ENCODE measurements at places on chromosomes 3 and 15.

DNA sequence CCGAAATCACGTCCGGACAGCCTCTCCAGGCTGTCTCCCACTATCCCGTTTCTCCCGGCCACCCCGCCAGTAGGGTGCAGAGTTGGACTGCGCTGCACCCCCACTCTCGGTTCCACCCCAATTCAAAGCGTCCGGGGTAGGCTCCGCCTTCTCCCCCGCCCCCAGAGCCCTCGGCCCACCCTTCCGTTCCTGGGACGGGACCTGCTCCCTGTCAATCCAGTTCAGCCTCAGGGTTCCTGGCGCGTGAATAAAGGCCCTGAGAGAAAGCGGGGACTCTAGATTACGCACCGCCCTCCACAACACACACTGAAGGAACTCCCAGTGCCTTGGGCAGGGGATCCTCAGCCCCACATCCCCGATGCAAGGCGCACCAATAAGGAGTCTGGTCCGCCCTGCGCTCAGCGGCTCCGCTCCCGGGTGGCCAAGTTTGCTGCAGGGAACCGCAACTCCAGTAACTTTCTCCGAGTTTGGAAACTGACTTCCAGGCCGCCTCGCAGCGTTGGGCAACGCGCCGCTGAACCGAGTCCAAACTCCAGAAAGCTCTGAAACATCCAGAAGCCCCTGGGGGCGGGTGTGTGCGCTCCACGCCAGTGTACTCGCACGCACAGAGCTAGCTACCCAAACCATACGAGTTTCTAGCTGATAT, 1.9 kb downstream of the ADAMTS9 start:
- DNase-seq = no peak

DNA sequence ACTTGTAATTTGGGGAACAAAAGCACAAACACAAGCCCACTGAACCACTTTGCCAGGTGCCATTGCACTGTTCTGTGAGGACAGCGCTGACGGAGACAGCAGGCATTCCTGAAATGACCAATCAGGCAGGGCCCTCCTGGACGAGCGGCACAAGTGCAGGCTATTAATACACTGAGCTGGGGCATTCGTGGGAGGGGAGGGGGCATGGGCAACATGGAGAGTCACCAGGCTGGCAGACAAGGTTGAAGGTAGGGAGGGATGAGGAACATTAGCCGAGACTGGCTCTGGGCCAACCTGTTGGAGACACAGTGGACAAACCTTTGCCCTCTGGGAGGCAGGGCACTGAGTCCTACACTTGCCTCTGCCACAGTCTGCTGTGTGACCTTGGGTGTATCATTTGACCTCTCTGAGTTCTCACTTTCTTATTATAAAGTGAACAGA, 45.6 kb downstream of the NOX5 start:
- DNase-seq = no peak

DNA sequence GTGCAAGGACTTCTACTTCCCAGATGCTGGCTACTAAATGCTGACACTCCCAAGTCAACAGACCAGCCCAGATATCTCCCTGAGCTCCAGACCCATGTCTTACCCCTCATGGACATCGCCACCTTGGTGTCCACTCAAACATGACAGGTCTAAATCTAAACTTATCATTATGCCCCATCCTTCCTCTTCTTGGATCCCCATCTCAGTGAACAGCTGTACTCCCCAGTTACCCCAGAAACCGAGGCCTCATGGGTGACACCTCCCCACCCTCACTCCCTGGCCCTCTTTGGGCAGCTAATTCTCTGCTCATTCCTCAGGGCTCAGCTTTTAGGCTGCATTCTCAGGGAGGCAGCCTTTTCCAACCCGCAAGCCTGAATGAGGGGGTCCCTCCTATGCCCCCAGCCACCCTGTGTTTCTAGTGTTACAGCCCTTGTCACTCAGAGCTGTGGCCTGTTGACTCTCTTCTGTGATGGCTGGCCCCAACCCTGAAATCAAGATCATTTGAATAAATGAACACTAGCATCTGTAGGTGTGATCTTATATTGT, 5.4 kb downstream of the EHD4 start:
- DNase-seq = no peak

DNA sequence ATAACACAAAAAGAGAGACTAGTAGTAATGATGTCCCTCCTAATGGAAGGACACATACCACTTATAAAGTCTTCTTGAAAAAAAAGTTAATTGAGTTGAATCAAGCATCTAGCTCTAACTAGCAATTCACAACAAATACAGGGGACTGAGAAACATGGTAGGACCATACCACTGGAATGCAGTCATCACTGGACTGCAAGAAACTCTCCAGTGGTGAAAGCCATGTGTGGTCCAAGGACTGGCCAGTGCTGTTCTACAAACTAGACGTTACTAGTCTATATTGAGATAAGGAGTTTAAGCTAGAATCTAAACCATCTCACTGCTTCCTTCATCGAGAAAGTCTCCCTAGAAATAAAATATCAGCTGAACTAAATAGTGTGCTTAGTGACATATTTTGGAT, 16.7 kb downstream of the FBN1 start:
- DNase-seq = no peak

DNA sequence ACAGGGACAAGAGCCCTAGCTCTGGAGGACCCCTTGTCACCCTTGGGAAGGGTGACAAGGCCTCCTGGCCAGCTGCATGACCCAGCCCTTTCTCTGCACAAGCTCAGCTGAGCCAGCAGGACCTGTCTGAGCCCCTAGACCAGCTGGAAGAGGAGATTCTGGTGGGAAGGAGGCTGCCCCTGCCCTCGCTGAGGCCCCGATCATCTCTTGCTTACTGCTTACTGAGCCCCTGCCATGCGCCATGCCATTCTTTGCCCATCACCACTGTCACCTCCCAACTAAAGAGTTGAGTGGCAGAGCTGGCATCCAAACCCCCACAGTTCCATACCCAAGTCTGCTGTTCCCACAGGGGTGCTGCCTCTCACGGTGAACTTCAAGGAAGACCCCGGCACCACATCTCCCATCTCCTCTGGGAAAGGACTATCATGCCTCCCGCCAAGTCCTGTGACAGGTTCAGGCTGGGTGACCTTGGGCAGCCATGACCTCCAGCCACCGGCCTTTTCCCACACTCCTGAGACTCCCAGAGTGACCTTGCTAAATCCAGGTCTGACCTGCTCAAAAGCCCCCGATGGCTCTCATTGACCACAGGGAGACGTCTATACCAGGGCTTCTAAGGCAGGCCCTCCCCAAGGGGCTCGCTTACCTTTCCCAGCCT, 34.0 kb downstream of the ACSBG1 start:
- DNase-seq = no peak

- DNase-seq = no peak
Observed at GRCh38 chr3:99474776-99475175, 163.6 kb upstream of the COL8A1 start.

DNA sequence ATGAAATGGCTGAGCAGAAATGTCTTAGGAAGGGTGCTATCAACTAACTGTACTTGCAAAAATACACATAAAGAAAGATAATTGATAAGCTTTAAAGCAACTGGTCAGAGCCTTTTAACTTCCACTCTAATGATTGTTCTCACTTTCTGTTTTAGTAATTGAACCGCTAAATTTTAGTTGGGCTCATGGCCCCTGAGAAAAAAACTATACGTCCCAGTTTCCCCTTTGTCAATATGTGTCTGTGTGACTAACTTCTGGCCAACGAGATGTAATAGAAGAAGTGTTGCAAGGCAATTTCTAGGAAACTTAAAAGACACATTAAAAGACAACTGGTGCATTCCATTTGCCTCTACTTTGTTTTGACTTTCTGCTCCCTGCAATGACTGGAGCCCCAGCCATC, 223.9 kb downstream of the NR1D2 start:
- no peak for DNase-seq

GRCh38 chr3:119350114-119350513, 55.9 kb downstream of the ARHGAP31 start:
- no peak for DNase-seq

DNA sequence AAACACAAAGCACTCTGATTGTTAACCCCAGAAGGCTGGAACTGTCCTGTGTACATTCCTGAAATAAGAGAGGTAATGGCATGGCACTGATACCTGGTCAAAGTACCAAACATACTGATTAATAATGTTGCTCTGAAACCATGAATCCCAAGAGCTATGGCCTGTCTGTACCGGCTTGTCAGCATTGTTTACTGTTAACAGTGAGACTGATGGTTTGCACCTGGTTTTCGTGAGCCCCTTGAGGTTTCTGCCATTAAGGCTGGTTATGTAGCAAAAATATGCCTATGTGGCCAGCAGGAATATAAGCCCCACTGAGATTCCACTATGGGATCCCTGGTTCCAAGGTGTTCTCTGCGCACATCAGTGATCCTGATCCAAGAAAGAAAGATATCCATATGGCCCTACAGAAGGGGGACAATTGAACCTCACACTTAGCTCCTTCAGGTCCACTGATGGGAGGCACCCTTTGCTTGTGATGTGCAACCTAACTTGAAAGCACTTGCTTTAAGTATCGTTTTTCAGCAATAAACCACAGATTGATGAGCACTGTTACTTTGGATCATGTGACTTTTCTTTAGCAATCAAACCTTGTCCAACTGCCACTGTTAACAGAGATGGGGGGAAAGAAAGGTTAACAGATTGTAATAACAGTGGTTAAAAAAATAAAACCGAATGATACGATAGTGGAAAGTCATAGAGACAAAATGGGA, 65.2 kb downstream of the TBL1XR1 start:
- DNase-seq = no peak

- DNase-seq = no peak
Observed at GRCh38 chr15:57384816-57385215, 8.5 kb downstream of the CGNL1 start.

All from HL-60 (cell line).